ENCODE measurements at places on chromosomes 5 and 9.

DNA sequence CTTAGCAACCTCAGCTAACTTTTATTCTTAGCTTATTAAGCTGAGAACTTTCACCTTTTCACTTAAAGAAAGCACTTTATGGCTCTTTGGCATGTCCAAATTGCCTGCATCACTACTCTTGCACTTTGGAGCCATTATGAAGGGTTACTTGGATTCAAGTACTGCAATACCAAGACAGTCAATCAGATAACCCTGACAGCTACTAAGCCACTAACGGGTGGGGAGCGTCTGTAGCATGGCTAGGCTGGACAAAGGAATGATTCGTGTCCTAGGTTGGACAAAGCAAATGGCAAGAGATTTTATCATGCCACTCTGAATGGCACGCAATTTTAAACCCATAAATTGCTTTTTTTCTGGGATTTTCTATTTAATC lies 39.6 kb downstream of the TRPM6 start:
- no peak for DNase-seq
- H3K27me3 ChIP-seq: no peaks in the 10 kb centered on the region
- H3K36me3 ChIP-seq: no peaks in the 10 kb centered on the region

DNA sequence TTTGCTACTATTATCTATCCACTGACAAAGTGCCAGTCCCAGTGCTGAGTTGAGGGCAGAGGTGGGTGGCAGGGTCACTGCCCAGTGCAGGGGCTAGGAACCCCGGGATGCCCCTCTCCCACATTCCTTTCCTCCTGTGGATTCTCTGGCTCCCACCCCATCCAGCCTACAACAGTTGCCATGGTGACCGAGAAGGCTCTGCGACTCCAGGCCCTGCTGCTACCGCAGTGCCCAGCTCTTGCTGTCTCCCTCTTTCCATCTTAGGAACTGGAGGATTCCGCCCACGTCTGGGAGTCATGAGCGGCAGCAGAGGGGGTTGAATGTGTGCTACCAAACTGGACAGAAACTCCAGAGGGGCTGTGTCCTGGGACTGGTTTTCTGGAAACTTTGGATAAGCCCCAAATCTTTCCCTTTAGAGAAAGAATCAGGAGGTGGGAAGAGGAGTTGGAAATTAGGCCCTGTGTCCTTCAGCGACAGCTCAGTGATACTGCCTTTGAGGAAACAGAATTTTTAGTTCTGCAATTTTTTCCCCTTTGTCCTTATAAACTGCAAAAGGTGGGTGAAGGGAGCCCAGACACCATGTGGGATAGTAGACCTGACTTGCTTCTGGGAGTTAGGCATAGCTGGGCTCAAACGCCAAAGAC lies 20.7 kb upstream of the C5orf47 start:
- no peaks in the 10 kb centered on the region for H3K4me1 ChIP-seq
- no peaks in the 10 kb centered on the region for H3K27me3 ChIP-seq
- no peak overlapping the region for H3K4me3 ChIP-seq
- H3K27ac ChIP-seq: no peak overlapping the region
- no peak for DNase-seq
- H3K36me3 ChIP-seq: no peaks in the 10 kb centered on the region

DNA sequence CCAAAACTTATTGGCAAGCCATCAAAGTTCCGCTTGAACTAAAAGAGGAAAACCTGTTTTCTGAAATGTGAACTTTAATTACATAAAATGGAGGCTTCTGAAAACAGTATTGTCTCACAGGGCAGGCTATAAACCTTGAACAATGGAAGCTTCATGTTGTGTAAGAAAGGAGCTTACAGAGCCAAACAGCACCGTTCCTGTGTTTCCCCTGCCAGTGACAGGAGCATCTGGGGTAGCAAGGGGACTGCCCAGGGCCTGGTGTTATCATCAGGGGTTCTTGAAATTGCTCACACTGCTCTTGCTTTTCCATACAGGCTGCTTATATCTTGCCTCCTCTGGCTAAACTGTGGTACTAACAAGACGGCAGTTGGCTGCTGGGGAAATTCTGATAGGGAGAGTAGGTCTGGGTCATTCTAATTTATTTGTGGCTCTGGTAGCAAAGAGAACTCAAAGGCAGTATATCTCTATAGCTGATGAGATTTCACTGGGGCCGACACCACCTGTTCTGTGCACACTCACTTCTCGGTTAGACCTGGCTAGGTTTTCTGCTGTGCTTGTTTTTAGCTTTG lies 40.4 kb downstream of the BASP1 start:
- peaks cover 56% of the 10 kb centered on the region for H3K4me1 ChIP-seq
- peak overlapping the region; percentile 90 for H3K27ac ChIP-seq
- no peaks in the 10 kb centered on the region for H3K27me3 ChIP-seq
- no peak overlapping the region for H3K4me3 ChIP-seq
- no peak for DNase-seq

DNA sequence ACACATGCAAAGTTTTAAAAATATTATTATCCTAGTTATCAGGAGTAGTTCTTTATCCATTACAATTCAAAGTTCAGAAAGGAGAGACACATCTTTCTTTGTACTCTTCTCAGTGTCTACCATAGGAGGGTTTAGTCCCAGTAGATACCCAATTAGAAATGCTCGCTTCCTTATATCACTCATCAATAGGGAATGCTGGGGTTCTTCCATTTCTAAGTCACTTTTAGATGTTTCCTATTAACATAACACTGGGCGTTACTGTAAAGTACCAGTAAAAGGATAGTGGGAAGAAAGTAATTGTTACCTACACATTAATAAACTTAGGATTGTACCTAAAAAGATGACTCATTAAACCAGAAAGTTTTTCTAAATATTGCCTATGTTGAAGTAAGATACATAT lies 348.3 kb upstream of the CDH6 start:
- no peak overlapping the region for H3K27ac ChIP-seq
- no peaks in the 10 kb centered on the region for H3K36me3 ChIP-seq
- no peak overlapping the region for H3K4me3 ChIP-seq
- H3K4me1 ChIP-seq: no peaks in the 10 kb centered on the region
- peaks cover 28% of the 10 kb centered on the region for H3K27me3 ChIP-seq

DNA sequence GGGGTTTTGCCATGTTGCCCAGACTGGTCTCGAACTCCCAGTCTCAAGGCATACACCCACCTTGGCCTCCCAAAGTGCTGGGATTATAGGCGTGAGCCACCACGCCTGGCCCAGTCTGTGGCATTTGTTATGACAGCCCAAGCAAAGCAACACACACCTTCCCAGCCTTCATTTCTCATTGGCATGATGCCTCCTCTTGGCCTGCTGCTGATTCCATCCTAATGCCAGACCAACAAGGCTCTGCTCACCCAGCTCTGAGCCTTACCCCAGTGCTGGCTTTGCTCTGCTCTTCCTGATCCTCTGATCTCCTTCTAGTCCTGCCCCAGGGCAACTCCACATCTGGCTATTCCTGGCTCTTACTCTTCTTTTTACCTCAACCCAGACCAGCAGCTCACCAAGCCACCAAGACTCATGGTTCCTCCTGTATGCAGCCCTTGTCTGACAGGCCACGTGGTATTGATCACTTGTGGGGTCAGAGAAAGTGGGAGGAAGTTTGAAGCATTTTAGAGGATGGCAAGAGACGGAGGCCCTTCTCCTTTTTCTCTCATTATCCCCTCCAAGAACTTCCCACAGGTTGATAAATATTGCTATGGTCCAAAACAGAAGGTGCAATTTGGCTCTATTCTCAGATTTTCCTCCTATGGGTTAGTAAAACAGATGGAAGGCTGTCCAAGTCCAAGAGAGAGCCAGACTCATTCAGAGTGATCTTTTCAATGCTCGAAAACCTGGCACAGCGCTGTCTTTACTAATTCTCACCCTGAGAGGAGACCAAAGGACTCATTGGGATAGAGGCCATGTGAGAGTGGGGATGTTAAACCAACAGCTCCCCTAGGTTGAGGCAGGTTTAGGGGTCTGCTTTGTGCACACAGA lies 958 bp downstream of the CD180 start:
- H3K27me3 ChIP-seq: no peaks in the 10 kb centered on the region
- no peak overlapping the region for H3K4me3 ChIP-seq
- no peaks in the 10 kb centered on the region for H3K36me3 ChIP-seq
- H3K4me1 ChIP-seq: no peaks in the 10 kb centered on the region

DNA sequence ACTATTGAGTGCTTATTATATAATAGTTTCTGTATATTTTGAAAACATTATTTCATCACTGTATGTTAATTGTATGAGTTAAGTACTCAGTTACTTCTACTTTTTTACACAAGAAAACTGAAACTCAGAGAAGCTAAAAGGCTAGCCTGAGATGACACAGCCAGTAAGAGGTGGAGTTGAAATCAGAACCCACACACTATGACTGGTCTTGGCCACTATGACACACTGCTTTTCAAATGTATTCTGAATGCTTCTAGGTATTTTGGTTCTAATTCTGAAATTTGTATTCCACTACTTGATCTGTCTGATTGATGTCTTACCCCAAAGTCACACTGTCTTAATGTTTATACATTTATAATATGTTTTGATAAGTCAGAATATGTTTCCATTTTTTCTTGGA lies 181.8 kb downstream of the ZDHHC21 start:
- H3K4me1 ChIP-seq: no peaks in the 10 kb centered on the region
- no peak overlapping the region for H3K4me3 ChIP-seq
- H3K27ac ChIP-seq: no peak overlapping the region
- H3K27me3 ChIP-seq: peaks cover 11% of the 10 kb centered on the region
- no peaks in the 10 kb centered on the region for H3K36me3 ChIP-seq

DNA sequence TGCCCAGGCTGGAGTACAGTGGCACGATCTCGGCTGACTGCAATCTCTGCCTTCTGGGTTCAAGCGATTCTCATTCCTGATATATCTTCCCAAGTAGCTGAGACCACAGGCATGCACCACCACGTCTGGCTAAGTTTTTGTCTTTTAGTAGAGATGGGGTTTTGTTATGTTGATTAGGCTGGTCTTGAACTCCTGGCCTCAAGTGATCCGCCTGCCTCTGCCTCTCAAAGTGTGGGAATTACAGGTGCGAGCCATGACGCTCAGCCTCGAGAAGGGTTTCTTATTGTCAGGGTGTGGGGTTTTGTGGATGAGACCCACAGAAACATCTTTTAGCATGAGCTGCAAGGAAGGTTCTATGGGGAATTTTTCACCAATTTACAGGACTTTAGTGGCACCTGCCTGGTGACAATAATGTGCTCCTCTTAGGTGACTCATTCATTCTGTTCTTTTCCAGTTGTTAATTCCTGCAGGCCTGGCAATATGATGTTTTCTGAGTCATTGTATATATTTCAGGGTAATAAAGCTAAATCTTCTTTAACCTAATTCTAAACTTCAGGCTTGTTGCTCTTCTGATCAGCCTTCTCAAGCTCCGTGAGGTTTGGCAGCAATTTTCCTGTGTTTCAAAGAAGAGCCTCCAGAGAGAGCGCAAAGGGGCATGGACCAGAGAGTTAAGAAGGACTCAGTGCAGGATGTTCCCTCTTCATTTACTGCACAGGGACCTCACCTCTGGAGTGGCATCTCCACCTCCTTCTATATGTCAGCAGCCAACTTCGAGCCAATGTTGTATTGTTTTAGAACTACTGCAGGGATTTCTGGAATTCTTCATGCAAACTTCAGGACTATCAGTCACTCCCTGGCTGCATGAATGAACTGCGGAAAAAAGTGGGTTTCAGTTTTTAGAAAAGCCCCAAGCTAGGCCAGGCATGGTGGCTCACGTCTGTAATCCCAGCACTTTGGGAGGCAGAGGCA lies 77.8 kb upstream of the ZNF618 start:
- H3K4me1 ChIP-seq: no peaks in the 10 kb centered on the region
- no peaks in the 10 kb centered on the region for H3K36me3 ChIP-seq
- H3K4me3 ChIP-seq: no peak overlapping the region
- no peak overlapping the region for H3K27ac ChIP-seq

GRCh38 chr5:137414112-137414755 lies 84.9 kb downstream of the SPOCK1 start:
- DNase-seq: no peak
- peak overlapping the region; percentile 77 for H3K27ac ChIP-seq
- H3K27me3 ChIP-seq: peaks cover 7% of the 10 kb centered on the region
- peaks cover 16% of the 10 kb centered on the region for H3K4me1 ChIP-seq
- H3K4me3 ChIP-seq: no peak overlapping the region
- H3K36me3 ChIP-seq: no peaks in the 10 kb centered on the region

DNA sequence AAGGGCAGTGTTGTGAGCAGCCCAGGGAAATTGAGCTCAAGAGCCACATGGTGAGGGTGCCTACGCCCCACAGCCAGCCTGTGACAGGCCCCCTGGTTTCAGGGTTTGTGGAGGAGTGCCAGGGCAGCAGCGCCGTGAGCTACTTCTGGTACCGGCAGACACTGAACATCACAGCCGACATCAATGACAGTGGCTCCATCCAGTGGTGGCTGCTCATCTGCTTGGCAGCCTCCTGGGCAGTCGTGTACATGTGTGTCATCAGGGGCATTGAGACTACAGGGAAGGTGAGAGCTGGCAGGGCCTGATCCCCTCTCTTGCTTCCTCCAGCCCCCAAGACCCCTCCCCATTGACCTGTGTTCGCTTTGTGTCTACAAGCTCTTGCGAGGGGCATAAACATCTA lies 10.2 kb downstream of the SLC6A18 start:
- no peak overlapping the region for H3K4me3 ChIP-seq
- DNase-seq: no peak

DNA sequence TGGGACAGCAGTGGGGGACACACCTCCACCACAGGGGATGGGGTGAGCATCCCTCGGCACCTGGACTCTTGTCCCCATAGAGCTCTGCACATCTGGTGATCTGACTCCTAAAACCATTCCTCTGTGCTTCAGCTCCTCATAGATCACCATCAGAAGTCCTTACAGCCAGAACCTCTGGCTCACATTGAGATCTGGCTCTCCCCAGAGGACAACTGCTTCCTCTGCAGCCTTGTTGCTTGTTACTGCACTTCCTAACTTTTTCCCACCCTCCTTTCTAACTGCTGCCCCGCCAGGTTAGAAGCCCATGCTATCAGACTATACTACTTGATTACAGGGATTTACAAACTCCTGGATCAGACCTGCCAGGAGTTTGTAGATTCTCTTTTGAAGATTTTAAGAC lies 64.5 kb downstream of the ARSB start:
- H3K4me1 ChIP-seq: no peaks in the 10 kb centered on the region
- no peak for DNase-seq
- no peak overlapping the region for H3K27ac ChIP-seq
- no peak overlapping the region for H3K4me3 ChIP-seq
- H3K36me3 ChIP-seq: no peaks in the 10 kb centered on the region
- no peaks in the 10 kb centered on the region for H3K27me3 ChIP-seq

DNA sequence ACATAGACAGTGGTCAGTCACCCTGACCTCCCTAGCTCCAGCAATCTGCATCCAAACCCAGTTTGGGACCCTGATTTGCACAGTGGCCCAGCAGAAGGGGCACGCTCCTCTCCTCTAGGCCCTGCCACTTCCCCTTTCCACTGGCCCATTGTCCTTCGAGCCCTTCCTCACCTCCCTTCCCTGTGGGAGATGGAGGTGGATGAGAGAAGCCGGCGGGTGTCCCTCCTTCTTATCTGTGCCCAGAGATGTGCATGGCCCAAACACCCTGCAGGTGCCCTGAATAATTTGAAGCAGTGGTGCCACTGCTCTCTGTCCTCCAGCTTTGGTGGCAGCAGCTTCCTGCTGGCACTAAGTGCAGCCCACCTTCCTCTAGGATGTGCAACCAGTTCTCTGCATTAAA lies 140.0 kb downstream of the BARX1 start:
- H3K4me3 ChIP-seq: no peak overlapping the region
- H3K27me3 ChIP-seq: peaks cover 3% of the 10 kb centered on the region
- H3K4me1 ChIP-seq: no peaks in the 10 kb centered on the region
- H3K36me3 ChIP-seq: no peaks in the 10 kb centered on the region
- no peak for DNase-seq
- H3K27ac ChIP-seq: no peak overlapping the region

Data from RWPE2 (cell line).